ENCODE measurements at places on chromosomes 1 and 21.

DNA sequence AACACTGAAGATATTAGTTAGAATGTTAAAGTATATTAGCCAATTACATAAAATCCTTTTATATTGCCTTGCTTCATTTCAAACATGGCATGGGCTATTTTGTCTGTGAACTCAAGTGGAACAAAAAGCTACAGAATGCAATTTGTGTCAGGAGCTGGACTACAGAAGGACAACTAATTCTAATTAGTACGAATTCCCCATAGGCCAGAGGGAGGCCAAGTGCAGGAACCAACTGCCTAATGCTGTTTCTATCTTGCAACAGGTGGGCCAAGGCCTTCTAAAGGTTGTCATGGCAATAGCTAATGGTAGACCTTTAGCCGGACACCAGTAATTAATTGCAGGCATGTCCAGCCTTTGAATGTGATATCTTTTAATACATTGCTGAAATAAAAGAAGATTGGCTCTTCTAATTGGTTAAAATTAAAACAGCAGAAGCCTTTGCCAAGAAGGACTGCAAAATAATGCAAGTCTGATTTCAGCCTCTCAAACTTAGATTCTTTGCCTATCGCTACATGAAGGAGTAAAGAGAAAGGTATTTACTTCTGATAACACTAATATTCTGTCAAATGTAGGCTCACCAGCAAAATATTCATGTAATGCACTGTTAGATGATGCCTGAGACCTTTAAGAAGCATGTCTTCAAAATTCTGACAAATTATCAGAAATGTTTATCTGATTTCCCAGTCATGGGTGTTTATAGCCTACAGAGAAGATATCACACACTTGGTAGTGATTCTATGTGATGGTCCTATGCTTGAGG lies 232.1 kb downstream of the LMO4 start:
- no peak for DNase-seq

DNA sequence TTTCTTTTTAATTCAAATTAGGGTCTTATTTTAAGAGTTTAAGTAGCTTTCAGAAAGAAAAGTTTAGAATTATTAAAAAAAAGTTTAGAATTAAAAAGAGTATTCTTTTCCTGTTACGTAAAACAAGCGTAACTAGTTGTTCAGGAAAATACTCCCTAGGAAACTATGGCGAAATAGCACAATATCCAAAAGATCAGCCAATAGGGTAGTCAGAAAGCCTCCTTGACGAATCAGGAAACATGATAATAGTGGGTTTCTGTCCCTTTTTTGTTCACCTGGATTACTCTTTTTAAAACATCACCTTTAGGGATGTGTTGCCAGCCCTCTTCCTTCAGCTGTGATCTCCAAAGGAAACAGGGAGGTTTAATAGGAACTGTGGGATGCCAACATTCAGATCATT lies 25.2 kb downstream of the S1PR1 start:
- no peak for DNase-seq

DNA sequence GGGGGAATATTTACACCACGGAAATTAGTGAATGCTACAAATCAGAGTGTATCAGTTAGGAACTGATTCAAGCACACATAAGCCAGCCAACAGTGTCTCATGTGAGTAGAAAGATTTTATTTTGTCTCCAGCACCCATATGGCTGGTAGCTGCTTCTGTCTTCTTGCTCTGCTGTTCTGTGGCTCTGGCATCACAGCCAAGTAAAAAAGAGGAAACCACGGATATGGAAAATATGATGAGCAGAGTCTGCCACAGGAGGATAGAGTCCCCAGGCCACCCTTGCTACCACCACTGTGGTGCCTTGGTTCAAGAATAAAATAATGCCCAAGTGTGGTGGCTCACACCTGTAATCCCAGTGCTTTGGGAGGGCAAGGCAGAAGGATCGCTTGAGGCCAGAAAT lies 53.6 kb upstream of the SPOCD1 start:
- peak; percentile 63 for DNase-seq

DNA sequence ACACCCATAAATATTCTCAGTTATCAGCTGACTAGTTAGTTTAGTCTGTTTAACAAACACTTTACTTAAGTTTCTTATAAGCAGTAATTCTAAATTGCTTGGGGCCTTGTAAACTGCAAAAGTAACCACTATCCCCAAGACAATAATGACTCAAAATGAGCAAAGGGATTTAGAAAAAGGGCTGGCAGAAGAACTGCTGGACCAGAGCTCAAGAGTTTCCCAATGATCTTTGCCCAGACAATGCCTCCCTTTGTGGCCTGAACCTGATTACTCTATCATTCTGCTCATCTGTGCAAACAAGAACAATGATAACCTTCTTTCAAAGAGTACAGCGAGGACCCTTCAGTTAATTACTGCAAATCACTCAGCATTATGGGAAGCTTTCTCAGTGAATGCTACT lies 123.5 kb downstream of the TIAM1 start:
- DNase-seq = no peak

DNA sequence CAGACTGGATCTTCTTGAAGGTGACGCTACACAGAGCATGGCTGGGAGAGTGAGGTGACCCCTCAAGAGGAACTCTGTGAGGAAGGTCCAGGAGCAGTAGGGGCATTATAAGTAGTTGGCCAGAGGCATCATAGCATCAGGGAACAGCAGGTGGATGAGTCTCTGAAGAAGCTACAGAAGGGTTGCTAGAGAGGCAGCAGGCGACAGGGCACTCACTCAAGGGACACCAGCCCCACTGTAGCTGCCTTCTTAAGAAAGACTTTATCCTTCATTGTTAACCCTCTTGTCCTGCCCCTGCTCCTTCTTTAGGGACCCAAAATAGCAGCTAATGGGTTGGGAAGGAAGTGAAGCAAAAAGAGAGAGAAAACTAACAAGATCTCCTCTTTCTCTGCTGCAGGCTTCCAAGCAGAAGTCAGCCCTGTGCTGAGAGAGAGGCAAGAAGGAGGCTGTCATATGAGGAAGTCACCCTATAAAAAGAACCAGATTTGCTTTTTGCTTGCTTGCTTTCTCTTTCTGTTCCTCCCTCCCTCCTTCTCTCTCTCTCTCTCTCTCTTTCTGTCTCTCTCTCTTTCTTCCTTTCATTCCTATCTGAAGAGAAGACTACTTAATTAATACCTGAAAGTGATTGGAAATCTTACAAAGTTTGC lies 7.7 kb upstream of the CD5L start:
- DNase-seq = no peak
